NCI-H2107 (cell line): ENCODE measurements at places on chromosomes 4 and X.
A peak's percentile ranks its signal among the peaks of the same experiment; 100 is the strongest.

DNA sequence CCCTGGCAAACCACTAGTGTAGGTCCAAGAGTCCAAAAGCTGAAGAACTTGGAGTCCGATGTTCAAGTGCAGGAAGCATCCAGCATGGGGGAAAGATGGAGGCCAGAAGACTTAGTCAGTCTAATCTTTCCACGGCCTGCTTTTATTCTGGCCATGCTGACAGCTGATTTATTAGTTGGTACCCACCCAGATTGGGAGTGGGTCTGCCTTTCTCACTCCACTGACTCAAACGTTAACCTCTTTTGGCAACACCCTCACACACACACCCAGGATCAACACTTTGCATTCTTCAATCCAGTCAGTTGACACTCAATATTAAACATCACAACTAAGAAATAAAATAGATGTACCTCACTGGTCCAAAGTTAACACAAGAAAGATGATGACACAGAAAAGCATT, 134.8 kb upstream of the GABRA2 start:
- no peak for DNase-seq

DNA sequence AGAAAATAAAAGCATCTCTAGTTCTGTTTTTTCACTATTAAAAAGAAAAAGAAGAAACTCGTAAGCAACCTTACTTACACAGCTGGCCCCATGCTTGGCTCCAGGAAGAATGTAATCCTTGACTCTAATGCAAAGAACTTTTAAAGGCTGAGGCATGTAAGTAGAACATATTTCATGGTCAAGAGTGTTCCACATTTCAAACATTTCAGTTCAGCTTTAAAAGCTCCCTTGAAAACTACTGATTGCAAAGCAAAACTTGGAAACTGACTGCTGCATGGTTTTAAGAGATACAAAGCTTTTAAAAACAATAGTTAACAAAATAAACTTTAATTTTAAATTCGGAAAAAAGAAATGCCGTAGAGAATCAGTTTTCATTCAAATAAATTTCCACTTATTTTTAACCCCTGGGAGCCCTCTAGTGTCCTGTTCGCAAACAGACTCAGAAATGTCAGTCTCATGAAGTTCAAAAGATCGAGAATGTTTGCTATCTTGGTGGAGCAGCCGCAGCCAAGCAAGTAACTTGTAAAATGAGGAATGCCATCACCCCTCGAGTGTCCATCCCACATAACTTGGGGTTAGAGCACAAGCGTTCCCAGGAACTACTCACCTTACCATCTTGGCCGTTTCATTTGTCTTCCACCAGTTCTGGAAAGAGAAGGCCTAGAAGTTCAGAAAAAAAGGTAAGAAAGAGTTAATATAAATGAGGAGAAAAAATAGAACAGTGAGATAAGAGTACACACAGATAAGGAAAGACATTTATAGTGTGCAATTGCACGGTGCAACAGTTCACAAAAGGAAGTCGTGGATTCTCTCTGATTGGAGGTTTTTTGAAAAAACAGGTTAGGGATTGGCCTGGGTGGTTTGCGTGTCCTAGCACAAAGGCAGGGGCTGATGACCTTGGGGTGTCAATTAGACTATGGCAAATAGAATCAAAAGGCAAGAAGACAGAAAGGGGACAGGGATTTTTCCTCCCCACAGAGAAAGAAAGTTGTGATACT, at the start of gene GASK1B:
Gene GASK1B, minus strand, starts transcription at position 765 of the 998 bp plus-strand sequence. CDS start 1,650 bp downstream, outside the sequence.
- DNase-seq, result no peak

DNA sequence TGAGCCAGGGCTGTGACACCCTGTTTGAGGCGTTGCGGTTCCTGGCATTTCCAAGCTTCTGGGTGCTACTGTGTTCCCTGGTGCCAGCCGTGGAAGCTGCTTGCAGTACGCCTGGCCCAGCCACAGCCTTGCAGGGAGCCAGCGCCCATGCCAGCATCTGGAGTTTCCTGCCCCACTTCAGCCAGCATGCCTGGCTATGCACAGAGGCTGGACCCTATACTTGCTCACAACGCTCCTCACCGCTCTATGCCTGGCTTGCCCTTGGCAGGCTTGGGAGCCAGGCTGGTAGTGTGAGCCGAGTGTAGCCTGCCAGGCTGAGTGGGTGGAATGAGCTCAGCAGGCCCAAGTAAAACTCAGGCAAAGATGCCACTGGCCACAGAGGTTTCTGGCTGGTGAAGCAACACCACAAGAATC, 22.4 kb downstream of the PRRG1 start:
- no peak for DNase-seq

DNA sequence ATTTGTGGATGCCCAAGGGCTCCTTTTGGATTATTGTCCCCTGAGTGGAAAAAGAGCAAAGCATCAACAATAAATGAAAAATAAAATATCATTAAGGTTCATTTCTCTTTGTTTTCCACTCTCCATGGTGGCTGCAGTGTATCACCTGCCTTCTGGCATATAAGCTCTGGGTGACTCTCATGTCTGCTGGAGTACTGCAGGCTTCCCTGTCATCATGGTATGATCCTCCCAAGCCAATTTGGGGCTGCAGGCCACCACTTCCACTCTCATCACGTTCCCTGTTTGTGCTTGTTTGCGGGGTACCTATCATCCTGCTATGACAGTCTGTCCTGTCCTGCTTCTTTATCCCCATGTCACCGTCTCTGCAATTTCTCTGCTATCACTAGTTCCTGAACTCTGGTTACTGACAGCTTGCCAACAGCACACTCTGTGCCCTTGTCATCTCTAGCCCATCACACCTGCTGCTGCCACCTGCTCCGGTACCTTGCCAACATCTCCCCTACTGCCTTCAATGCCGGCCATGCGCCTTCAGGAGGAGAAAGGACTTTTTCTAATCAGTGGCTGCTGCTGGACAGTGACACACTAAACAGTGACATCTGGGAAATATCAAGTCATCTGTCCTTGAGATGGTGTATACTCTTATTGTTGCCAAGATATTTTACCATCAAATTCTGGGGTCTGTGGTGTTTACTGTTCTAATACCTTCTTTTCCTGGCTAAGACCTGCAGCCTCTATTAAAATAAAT, 23.0 kb upstream of the FGF5 start:
- DNase-seq, result peak; percentile 2

DNA sequence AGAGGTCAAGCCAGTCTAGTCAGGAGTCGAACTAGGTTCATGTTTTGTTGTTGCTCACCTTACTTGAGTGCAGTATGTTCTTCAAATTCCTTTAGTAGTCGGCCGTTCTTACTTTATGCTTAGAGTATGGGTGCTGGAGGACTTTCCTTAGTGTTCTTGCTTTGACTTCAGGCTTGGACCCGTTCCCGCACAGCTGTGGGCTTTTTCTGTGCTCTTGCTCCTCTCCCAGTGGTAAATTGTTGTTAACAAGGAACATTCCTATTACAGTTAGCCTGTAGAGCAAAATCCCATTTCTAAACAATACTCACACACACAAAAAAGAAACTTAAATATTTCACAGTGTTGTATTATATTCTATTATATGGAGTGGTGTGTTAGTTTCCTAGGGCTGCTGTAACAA, 113.5 kb downstream of the RAP1GDS1 start:
- no peak for DNase-seq

- no peak for DNase-seq
These were observed 11.2 kb downstream of the MSX1 start for GRCh38 chr4:4870576-4871241.

GRCh38 chr4:72388521-72388920, 180.5 kb downstream of the ADAMTS3 start:
- no peak for DNase-seq

GRCh38 chr4:130008461-130008860, 912.5 kb downstream of the C4orf33 start:
- DNase-seq, result no peak

GRCh38 chrX:97867266-97867665, 983.6 kb downstream of the RPA4 start:
- DNase-seq, result no peak

- no peak for DNase-seq
These were observed 45.0 kb downstream of the PIR start for GRCh38 chrX:15448010-15448639.

DNA sequence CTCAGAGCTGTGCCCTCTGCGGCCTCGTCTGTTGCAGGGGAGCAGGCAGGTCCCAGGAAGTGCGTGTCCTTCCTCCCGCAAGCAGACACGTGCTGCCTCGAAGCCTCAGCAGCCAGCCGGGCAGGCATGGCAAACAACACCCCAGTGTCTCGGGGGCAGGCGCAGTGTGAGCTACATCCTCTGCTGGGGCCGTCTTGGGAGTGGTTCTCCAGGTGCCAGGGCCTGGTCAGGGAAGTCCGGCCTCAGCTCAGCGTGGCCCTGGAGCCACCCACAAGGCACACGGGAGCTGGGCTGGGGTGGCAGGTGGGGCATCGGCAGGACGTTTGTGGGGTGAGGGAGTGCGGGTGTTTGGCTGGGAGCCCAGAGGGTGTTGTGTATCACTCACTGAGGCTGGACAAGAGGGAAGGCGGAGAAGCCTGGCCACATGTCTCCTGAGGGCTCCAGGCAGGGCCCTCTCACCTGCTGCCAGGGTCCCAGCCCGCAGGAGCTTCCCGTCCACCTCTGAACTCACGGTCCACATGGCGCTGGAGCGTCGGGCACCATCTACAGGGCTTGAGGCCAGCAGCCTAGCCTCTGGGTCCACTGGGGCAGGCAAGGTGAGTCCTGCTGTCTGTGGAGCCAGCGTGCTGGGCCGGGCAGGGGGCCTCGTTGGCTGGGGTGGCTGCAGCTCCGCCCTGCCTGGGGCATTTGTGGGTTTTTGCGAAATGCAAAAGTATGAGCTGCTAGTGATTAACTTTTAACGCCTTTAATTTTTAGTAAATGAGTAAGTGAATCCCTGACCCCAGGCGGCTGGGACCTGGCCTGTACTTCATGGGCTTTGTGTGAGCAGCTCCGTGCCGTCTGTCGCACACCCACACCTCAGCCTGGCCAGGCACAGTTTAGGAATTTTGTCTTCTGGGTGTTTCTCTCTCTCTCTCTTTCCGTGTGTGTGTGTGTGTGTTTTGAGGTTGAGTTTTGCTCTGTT, 17.3 kb upstream of the UVSSA start:
- DNase-seq, result no peak

DNA sequence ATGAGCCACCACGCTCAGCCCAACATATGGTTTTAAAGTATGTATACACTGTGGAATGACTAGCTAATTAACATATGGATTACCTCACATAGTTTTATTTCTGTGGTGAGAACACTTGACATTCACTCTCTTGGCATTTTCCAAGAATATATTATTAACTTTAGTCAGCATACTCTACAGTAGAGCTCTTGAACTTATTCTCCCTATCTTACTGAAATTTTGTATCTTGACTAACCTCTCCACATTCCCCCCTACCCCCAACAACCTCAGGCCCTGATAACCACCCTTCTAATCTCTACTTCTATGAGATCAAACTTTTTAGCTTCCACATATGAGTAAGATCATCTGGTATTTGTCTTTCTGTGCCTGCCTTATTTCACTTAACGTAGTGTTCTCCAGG, 38.6 kb upstream of the AGA start:
- DNase-seq, result no peak

GRCh38 chrX:96861661-96862060, 22.0 kb upstream of the RPA4 start:
- no peak for DNase-seq

DNA sequence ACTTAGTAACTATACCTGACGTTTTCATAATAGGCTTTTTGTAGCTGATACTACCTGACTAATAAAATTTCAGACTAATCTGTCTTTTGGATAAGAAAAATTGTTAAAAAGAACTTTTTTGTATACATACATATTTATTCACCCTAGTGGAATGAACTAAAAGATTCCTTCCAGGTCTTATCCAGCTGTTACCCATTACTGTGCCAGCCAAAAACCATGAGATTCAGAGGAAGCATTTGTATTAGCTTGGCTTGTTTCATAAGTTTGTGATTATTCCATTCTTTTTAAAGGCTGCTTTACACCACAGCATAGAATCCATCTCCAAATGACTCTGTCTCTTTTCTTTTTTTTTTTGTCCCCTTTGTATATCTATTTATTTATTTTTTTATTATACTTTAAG, 149.4 kb downstream of the FAT4 start:
- no peak for DNase-seq

DNA sequence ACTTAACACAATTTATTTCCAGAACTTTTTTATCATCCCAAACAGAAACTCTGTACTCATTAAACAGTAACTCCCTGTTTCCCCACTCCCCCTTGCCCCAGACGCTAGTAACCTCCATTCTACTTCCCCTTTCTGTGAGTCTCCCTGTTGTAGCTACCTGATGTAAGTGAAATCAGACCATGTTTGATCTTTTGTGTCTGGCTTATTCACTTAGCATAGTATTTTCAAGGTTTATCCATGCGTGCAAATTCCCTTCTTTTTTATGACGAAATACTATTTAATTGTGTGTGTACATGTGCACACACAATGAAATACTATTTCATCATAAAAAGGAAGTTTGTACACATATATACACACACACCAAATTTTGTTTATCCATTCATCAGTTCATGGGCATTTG, 5.2 kb downstream of the PKD2 start:
- no peak for DNase-seq

DNA sequence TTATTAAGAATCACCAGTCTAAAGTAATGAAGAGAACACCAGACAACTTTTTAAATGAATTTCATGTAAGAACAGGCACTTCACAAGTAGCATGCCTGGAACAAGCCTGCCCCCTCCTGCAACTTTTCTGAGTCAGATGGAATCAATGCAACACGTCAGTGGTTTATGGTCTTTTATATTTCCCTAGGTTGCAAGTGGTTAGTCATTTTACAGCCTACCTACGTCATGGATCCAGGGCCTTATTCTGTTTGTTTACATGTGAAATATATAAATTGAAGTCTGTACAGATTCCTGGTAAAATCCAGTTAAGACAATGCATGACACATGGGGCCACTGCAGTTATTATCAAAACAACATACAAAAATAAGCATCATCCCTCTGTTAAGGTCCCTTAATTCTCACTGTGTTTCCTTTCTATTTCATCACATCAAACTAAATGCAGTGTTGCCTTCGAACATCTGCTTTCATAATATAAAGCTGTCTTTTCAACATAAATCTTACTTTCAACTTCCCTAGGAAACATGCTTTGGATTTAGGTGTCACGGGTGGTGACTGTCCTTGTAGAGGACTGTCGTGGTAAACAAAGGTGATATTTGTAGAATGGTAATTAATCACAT, 309.3 kb downstream of the FRMPD4 start:
- DNase-seq, result no peak

DNA sequence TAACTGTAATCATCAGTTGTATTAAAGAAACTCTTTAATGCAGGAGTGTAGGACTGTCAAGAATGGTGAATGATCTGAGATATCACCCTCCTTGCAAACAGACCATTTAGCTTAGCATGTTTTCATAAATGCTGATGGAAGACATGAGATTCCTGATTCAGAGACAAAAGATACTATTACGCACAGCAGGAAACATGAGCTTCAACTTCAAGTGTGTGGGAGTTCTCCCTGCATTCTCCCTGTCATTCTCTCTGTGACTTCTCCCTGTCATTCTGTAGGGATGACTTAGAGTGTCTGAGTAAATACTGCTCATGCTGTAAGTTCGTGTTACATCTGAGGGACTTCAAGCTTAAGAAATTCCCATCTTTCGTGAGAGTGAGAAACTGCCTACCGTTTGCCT, 866.0 kb upstream of the PRKX start:
- no peak for DNase-seq

DNA sequence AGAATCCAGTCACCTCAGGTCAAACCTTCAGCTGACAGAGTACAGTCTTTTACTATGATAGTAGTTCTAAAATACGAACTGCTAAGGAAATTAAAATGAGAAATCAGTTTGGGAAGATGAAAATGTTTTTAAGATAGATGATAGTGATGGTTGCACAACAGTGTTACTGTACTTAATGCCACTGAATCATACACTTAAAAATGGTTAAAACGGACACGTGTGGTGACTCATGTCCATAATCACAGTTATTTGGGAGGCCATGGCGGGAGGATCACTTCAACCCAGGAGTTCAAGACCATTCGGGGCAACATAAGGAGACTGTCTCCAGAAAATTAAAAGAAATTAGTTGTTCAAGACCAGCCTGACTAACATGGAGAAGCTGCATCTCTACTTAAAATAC, 41.4 kb downstream of the ABHD18 start:
- DNase-seq, result no peak
